Activated CD4-positive, alpha-beta T cell treated with anti-CD3 and anti-CD28 coated beads, Interleukin-2, amount 50 U/mL, for 16 hours (primary cell): ENCODE measurements at places on chromosomes 7 and 10.

DNA sequence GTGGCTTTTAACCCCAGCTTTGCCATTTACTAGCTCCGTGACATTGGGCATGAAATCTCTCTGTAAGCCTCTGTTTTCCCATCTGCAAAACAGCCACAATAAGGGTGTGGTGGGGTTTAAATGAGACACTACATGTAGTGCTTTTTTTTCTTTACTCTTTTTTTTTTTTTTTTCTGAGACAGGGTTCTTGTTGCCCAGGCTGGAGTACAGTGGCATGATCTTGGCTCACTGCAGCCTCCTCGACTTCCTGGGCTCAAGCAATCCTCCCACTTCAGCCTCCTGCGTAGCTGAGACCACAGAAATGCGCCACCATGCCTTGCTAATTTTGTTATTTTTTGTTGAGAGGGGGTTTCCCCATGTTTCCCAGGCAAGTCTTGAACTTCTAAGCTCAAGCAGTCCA is 8.3 kb upstream of the DENND10 start:
- no peak for DNase-seq

- DNase-seq: peak; percentile 55
Measured at GRCh38 chr10:35216303-35216905, 89.8 kb downstream of the CREM start.

- DNase-seq: no peak
Measured at GRCh38 chr7:30184791-30185487, 50.2 kb downstream of the MTURN start.

DNA sequence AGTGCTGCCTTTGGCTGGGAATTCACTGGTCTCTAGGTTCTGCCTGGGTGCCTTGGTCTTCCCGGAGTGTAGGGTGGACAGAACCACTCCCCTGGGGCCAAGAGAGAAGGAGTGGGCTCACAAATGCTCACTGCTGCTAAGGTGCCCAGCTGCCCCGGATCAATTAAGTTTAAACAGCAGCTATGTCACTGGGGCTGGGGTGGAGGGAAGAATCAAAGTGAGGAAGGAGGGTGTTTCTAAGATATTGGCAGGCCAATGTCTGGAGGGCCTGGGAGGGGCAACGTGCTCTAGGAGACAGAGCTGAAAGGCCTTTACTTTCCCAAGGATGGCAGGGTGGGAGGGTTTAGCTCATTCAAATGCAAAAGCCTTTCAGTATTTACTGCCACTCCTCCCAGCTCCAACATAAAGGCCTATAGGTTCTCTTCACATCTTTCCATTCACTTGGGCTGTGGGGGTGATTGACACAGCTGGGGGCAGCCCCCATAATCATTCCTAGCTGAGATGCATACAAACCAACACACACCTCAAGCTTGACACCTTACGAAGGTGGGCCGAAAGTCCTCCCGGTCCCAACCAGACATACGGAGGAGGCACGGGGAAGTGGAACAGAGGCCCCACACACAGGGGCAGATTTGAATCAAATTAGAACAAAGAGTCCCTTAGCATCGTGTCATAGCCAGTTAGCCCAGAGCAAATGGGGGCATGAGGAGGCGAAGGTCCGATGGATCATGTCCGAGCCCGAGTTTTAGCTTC is 108.0 kb upstream of the EFCAB10 start:
- no peak for DNase-seq
